ENCODE measurements at places on chromosomes 12 and 14. TPM values are rescaled to one million over a fixed set of nuclear protein-coding genes. Genes with fewer than 3 reads are reported as not detected.
A peak's percentile ranks its signal among the peaks of the same experiment; 100 is the strongest.

- no peak for DNase-seq
Measured at GRCh38 chr14:54579621-54580020, 12.7 kb downstream of the SAMD4A start.

DNA sequence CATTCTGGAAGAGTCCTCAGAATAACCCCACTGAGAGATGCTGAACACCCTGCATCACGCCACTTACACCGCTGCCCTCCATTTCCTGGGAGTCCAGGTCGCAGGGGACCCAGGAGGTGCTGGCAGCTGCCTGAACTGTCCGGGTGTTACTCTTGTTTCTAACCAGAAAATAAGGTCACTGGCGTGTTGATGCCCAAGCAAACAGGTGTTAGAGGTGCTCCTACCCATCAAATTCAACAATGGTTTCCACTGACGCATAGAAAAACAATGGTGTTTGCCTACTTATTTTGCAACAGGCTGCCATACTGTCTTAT, 23.8 kb downstream of the PITPNM2 start:
- no peak for DNase-seq

NANOG gene
- not detected for total RNA-seq

DNA sequence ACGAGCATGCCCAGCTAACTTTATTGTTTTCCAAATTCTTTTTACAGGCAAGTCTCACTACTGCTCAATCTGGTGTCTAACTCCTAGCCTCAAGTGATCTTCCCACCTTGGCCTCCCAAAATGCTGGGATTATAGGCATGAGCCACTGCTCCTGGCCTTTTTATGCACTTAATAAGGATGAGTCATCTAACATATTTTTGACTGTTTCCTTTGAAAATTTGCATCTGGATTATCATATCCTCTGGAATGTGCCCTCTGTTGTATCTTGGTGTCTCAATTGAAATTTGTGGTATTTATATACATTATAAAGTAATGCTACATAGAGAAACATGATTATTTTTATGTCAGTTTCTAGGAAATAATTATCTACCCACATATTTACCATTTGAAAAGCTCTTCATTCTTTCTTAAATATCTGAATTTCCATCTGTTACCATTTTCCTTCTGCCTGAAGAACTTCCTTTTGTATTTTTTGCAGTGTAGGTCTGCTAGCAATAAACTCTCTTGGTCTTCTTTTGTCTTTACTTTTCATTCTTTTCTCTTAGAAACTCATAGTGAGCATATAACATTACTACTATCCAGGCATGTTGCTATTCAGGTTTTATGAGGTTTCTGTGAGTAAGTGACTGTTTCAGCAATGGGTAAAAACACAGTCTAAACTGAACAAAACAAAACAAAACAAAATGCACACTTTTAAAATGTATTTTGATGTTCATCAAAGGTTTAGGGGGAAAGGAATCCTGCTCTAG, 52.8 kb upstream of the CNOT2 start:
- DNase-seq = no peak

GRCh38 chr12:5176036-5176435, 132.4 kb downstream of the KCNA5 start:
- DNase-seq = no peak

DNA sequence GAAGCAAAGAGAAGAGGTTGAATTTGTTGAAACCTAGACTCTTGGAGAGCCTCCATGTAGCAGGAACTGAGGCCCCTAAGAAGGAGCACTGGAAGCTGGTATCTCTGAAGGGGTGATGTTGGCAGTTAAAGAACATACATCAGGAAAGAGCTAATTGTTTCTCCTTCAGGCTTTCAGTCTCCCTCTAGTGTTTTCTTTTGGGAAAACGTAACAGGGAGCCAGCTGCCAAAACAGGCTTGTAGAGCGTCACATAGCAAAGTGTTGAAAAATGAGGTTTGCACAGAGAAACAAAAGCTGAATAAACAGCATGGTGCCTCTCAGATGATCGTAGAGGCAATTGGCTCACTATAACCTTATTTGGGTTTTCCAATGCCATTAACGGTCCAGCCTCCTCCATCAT, 46.9 kb upstream of the CAND1 start:
- peak; percentile 8 for DNase-seq

GRCh38 chr12:3705354-3705675, 47.6 kb downstream of the CRACR2A start:
- DNase-seq = no peak

GRCh38 chr12:105906561-105906960, 232.2 kb downstream of the NUAK1 start:
- DNase-seq = no peak

DNAJC22 gene
- 1.1 TPM for total RNA-seq

DNA sequence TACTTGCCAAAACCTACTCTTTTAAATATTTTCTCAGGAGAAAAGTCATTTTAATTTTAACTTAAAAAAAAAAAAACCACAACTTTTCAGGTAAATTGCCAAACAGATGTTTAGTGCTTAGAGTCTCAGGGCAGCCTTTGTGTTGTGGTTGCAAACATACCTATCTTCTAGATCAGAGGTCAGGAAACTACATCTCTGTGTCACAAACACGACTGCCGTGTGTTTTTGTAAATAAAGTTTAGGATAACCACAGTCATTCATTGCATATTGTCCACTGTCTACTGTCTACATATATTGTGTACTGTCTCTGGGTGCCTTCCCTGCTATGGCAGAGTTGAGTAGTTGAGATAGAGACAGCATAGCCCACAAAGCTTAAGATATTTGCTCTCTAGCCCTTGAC, 48.9 kb downstream of the DYRK2 start:
- no peak for DNase-seq

GRCh38 chr14:95025218-95025617, 132.1 kb downstream of the DICER1 start:
- DNase-seq = no peak

DNA sequence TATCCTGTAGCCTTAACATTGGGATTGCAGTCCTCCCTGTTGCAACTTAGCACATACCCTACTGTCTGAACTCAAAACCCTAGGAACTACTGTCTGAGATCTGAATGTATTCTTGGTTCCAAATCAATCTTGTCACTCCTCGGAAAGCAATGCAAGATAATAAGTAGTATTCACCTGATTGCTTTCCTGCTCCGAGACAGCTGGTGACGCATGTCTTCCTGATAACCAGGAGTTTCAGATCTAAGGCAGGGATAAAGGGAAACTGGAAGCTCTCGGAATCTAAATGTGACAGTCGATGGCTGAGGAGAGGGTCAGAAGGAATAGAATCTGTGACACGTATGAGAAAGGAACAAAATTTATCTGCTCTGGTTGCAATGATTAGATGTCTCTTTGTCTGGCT, 67.6 kb downstream of the RMST start:
- no peak for DNase-seq

- no peak for DNase-seq
Measured at GRCh38 chr12:24846689-24847088, 102.2 kb downstream of the BCAT1 start.

OAS2 gene
- total RNA-seq = 52.6 TPM

ACRBP gene
- 9.4 TPM for total RNA-seq

IFI27 gene
- total RNA-seq = 1.5 TPM

DNA sequence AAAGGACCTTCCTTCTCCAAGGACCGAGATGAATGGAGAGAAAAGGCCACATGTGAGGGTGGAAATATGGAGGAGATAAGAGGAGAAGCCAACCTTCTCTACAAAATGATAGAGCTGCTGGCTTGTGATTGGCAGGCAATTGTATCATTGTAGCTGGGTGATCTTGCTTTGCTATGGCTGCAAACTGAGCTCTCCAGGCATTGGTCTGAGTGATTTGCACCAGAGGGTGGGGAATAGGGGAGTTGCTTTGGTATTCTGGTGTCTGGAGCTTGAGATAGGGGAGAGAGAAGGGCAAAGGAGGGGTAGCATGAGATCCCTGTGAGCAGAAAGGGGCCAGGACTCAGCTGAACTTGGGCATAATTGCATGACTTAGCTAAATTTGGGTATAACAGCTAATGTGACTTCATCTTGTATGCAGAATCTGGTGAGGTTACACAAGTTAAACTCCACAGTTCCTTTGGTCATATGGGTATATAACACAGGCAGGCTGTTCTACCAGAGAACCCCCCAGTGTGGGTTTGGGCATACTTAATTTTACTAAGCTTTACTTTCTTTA, 72.0 kb downstream of the FOS start:
- no peak for DNase-seq

DNA sequence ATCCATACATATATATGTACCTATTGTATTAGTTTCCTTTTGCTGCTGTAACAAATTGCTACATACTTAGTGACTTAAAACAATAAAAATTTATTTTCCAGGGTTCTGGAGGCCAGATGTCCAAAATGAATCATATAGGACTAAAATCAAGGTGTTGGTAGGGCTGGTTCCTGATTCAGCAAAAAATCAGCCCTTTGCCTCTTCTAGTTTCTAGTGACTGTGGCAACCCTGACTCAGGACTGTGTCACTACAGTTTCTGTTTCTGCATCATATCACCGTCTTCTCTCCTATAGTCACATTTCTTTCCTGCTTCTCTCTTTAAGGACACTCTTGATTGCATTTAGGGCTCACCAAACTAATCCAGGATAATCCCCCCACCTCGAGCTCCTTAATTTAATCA, 386.3 kb upstream of the TBX3 start:
- DNase-seq = no peak

GRCh38 chr12:67086116-67086515, 183.0 kb upstream of the CAND1 start:
- DNase-seq = no peak

DNA sequence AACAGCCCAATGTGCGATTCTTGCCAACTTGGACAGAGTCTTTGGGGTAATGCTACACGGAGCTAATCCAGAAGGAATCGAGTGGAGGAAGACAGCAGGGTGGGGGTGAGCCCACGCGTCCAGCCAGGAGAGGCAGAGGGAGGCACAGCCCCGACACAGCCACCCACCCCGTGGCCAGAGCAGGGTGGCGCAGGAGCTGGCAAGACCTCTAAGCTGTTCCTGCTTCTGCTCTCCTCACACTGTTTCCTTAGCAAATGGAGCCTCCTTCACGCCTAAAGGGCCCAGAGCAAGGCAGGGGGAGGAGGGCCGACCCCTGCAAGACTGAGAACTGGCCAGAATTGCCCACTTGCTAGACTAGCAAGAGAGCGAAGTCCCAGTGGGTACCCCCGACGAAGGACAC, 91.5 kb downstream of the FBXL14 start:
- DNase-seq = no peak

SLC6A15 gene
- total RNA-seq = not detected

ANGEL1 gene
- 36.4 TPM for total RNA-seq

IKZF4 gene
- total RNA-seq = 8.8 TPM

A2M gene
- total RNA-seq = not detected

- DNase-seq = no peak
Measured at GRCh38 chr14:50736932-50737419, 68.9 kb upstream of the SAV1 start.

FLVCR2 gene
- total RNA-seq = not detected

GLI1 gene
- 6.0 TPM for total RNA-seq

- no peak for DNase-seq
Measured at GRCh38 chr12:56591126-56591525, 39.0 kb downstream of the BAZ2A start.

DNA sequence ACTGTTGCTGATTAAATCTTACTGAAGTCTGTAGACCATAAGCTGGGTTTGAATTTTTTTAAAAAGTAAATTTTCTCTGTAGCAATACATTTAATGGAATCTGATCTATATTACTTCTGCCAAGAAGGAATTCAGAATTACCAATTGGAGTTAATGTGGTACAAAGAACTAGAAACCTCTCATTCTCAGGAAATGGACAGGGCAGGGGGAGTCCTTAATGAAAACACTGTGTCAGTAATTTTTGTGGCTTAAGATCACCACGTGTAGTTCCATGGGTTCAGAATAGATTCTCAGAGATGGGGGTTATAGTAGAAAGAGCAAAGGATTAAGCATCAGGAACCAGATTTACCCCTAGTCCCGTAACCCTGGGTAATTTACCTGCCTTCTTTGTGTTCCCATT, 30.3 kb downstream of the FBXL14 start:
- DNase-seq = no peak

- no peak for DNase-seq
Measured at GRCh38 chr12:76226397-76226796, 121.8 kb downstream of the BBS10 start.

DENND5B gene
- 36.4 TPM for total RNA-seq

AMN gene
- total RNA-seq = 6.4 TPM

TBC1D30 gene
- total RNA-seq = 4.6 TPM

- no peak for DNase-seq
Measured at GRCh38 chr14:61518403-61518802, 176.9 kb upstream of the HIF1A start.

DNA sequence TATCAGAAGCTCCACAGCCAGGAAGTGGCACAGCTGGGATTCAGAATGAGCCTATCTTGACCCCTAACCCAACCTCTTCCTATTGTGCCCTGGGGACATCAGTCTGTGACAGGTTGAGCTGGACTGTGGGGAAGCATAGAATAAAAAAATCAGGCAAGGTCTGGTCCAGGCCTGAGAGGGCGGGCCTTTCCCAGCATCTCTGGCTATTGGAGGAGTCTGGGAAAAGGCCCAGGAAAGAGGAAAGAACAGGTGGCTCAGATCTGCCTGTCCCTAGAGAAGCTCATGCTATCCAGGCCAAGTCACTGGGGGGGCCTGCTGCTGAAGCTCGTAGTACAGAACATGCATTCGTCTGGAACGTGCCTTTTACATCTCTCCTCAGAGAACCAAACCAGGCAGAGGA, 100.5 kb downstream of the PPM1H start:
- DNase-seq = no peak

Data from OCI-LY7 (cell line).